ENCODE measurements at places on chromosomes 6 and 20.

- no peak overlapping the region for H3K27ac ChIP-seq
- H3K36me3 ChIP-seq = no peaks in the 10 kb centered on the region
- no peak overlapping the region for H3K4me3 ChIP-seq
- DNase-seq = no peak
- H3K4me1 ChIP-seq = peaks cover 7% of the 10 kb centered on the region
Measured at GRCh38 chr6:28337121-28337520, 1.2 kb upstream of the ZSCAN31 start.

DNA sequence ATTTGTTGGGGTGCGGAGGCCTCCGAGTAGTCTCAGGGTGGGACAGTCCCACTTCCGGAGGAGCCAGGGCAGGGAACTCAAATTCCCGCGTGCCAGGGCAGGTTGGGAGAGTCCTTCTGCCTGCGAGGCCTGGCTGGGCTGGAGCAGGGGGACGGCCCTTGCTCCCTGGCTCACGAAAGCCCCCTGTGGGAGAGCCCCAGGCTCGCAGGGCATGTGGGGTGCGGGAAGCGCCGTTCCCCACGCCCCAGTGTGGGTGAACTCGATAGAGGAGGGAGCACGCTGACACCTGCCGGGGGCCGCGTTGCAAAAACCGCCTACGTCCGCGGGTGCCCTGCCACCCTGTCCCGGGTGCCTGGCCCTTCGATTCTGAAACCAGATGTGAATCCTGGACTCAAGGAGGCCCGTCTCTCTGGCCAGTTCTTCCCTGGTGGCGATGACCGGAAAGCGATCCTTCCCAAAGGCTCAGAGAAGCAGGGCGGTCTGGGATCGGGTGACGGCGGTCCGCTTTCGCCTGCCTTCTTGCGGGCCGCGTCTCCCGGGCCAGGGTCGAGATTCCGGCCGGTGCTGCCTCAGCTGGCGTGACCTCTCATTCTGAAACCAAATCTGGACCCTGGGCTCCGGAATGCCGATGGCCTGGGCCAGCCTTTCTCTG, 1846.5 kb upstream of the DEFB115 start:
- no peaks in the 10 kb centered on the region for H3K4me1 ChIP-seq
- no peak for DNase-seq
- H3K27me3 ChIP-seq = no peaks in the 10 kb centered on the region
- H3K4me3 ChIP-seq = no peak overlapping the region

DNA sequence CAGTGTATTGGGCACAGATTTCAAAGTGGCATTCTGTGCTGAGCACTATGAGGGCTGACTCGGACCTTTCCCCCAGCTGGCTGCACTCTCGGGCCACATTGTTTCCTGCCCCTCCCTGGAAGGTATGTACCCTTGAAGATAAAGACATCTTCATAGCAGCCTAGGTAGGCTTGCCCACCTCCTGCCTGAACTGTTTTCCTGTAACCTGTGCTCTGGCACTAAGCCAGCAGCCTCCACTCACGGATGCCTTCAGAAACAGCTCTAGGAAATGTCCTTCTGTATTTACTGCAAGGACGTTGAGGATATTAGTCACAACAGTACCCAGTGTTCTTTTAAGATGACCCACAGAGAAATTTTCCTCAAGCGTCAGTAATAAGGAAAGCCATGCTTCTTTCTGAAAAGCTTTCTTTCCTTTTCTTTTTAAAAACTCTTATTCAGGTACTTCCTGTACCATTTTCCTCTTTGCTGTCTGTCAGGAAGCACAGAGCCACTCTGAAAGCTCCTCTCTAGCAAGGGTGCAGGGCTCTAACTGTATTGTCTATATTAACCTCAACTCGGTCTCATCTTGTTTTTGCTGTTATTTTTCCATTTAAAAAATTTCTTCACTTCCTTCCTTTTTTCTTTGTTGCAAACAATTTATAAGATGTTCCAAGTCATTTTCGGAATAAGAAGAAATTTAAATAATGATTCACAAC, 43.5 kb downstream of the TTI1 start:
- H3K27me3 ChIP-seq = no peaks in the 10 kb centered on the region
- no peak for DNase-seq
- H3K27ac ChIP-seq = no peak overlapping the region
- peaks cover 9% of the 10 kb centered on the region for H3K4me1 ChIP-seq

DNA sequence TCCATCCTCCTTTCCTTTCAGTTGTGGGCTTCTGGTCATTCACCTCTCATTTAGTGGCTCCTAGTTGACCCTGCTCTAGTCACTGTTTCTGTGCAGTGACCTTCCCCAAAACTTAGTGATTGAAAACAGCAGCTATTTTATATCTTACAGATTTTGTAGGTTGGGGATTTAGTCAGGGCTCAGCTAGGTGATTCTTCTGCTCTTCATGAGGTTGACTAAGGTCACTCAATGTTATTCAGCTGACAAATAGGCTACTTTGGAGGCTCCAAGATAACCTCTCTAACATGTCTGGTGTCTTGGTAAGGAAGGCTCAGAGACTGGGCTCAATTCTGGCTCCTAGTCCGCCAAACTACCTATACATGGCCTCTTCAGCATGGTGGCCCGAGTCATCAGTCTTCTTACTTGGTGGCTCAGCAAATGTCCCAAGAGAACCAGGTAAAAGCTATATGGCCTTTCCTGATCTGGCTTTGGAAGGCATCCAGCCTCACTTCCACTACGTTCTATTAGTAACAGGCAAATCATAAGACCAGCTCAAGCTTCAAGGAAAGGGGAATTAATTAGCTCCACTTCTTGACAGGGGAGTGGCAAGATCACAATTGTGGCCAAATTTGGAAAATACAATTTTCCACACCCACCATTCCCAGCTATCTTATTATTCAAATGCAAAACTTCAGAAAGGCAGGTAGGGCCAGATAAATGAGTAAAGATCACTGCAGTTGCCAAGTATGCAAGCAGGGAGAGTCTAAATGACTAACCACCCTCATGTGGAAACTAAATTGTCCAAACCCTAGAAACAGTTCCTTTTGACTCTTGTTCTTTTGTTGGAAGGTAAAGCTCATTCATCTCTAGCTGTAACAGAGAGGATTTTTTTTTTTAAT, 50.5 kb upstream of the LTV1 start:
- no peaks in the 10 kb centered on the region for H3K27me3 ChIP-seq
- peaks cover 46% of the 10 kb centered on the region for H3K36me3 ChIP-seq
- H3K27ac ChIP-seq = no peak overlapping the region
- no peak for DNase-seq
- no peak overlapping the region for H3K4me3 ChIP-seq
- H3K4me1 ChIP-seq = no peaks in the 10 kb centered on the region

DNA sequence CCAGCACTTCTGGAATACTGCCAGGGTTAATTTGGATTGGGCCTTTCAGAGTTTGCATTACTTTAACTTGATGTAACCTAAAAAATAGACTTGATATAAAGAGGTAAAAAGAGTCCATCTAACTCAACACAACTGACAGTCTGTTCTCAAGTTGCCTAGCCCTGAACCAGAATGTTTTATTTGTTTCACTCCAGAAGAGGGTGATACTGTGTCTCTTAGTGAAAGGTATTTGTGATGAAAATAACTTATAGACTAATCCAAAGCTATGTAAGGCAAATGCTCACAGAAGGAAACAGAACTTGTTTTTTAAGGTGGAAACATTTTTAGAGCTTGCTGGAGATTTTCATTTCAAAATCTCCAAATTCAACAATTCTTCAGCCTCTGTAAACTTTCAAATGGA, 469.1 kb upstream of the RUNX2 start:
- no peak overlapping the region for H3K4me3 ChIP-seq
- no peak overlapping the region for H3K27ac ChIP-seq
- no peak for DNase-seq
- no peaks in the 10 kb centered on the region for H3K36me3 ChIP-seq
- H3K27me3 ChIP-seq = no peaks in the 10 kb centered on the region
- no peaks in the 10 kb centered on the region for H3K4me1 ChIP-seq

- no peak overlapping the region for H3K4me3 ChIP-seq
- H3K36me3 ChIP-seq = no peaks in the 10 kb centered on the region
- H3K4me1 ChIP-seq = peaks cover 11% of the 10 kb centered on the region
Measured at GRCh38 chr20:49706630-49707091, 7.0 kb downstream of the B4GALT5 start.

- H3K27ac ChIP-seq = no peak overlapping the region
- no peak overlapping the region for H3K4me3 ChIP-seq
- DNase-seq = no peak
- H3K4me1 ChIP-seq = no peaks in the 10 kb centered on the region
Measured at GRCh38 chr6:102986086-102986485, 1592.6 kb downstream of the GRIK2 start.

GRCh38 chr6:15504040-15504495, 158.8 kb downstream of the DTNBP1 start:
- DNase-seq = no peak
- peaks cover 100% of the 10 kb centered on the region for H3K36me3 ChIP-seq
- no peak overlapping the region for H3K4me3 ChIP-seq
- no peak overlapping the region for H3K27ac ChIP-seq
- H3K4me1 ChIP-seq = peaks cover 7% of the 10 kb centered on the region
- H3K27me3 ChIP-seq = no peaks in the 10 kb centered on the region

DNA sequence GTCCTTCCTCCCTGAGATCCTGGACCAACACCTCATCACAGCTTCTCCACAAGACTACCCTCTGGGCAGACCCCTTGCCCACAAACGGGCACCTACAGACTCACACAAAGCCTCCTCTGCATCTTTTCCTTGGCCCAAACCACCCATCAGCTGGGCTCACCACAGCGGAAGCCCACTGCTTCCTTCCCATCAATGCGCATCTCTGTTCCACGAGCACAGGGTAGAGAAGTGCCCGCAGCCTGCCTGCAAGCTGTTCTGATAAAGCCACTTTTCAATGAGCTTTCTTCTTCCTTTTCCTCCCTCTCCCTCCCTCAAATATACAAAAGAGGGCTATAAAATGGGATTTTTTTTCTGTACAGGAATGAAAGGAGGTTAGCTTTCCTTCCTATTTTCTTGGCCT, 111.2 kb downstream of the NFATC2 start:
- no peaks in the 10 kb centered on the region for H3K27me3 ChIP-seq
- H3K4me3 ChIP-seq = no peak overlapping the region
- no peak for DNase-seq
- H3K36me3 ChIP-seq = no peaks in the 10 kb centered on the region
